ENCODE measurements at places on chromosomes 3 and 15. TPM values are rescaled to one million over a fixed set of nuclear protein-coding genes. Genes with fewer than 3 reads are reported as not detected.
A peak's percentile ranks its signal among the peaks of the same experiment; 100 is the strongest.

DNA sequence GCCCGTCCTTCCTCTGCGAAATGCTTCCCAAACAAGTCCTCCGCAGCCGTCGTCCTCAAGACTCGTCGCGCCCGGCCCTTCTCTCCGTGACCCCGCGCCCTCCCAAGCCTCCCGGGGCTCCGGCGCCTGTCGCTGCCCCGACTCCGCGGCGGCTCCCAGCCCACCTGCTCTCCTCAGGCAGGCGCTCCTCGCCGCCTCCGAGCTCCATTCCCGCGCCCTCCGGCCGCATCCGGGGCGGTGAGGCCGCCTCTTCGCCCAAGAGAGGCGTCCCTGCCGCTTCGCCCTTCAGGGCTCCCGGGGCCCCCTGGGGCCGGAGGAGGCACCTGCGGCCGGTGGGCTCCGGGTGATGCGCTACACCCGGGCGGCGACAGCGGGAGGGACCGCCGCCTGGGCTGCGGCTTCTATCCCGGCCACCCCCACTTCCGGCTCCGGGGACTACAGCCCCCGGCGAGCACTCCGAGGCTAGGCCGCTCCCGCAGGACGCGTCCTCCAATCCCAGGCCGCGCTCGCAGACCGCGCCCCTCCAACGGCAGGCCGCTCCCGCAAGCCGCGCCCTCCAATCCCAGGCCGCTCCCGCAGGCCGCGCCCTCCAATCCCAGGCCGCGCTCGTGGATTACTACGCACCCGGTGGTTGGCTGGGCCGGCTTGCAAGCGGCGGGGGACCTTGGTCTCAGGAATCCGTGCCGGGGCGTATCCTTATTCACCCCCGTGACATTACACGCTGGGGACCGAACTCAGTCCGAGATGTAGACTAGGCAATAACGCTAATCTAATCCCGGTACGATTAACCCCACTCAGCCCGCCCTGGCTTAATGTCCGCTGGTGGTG lies at the start of gene RUBCN:
RUBCN (minus strand) TSS at position 414 of the 828 bp plus-strand sequence; CDS start at position 229, 185 bp downstream.
- peak within 1 kb of the TSS; percentile 87 for H3K4me3 ChIP-seq
- no peaks in the 10 kb centered on the region for H3K36me3 ChIP-seq
- peak; percentile 92 for DNase-seq
- H3K27ac ChIP-seq: peak within 1 kb of the TSS; percentile 94
- no peaks in the 10 kb centered on the region for H3K27me3 ChIP-seq

Gene GABRR3
- not detected for total RNA-seq

- H3K27me3 ChIP-seq: no peaks in the 10 kb centered on the region
- peaks cover 2% of the 10 kb centered on the region for H3K36me3 ChIP-seq
- no peak for DNase-seq
Measured at GRCh38 chr3:98902351-98902740, 851 bp upstream of the DCBLD2 start.

Gene ZNF80
- not detected for total RNA-seq

GRCh38 chr3:188720636-188721035 lies 451.1 kb upstream of the TPRG1 start:
- H3K4me3 ChIP-seq: no peak overlapping the region
- peaks cover 9% of the 10 kb centered on the region for H3K4me1 ChIP-seq
- DNase-seq: no peak
- H3K27ac ChIP-seq: no peak overlapping the region
- no peaks in the 10 kb centered on the region for H3K27me3 ChIP-seq

GRCh38 chr15:100722551-100723314 lies 120.3 kb downstream of the ASB7 start:
- H3K27me3 ChIP-seq: peaks cover 30% of the 10 kb centered on the region
- DNase-seq: no peak
- H3K4me1 ChIP-seq: peaks cover 24% of the 10 kb centered on the region
- no peak overlapping the region for H3K4me3 ChIP-seq

DNA sequence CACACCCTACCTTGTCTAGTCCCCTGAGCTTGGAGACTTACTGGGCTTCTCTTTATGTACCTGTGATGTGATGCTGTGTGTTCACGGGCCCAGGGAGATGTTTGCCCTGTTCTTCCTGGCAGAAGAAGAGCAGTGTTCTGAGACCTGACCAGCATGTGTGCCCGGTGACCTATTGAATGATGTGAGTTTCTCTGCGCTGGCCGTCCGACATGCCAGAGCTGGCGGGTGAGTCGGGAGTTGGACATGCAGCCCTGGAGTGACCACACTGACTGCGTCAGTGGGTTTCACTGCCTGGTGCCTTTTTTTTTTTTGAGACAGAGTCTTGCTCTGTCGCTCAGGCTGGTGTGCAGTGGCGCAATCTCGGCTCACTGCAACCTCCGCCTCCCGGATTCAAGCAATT lies 42.3 kb downstream of the CGNL1 start:
- no peak for DNase-seq
- H3K27me3 ChIP-seq: no peaks in the 10 kb centered on the region
- H3K4me1 ChIP-seq: peaks cover 22% of the 10 kb centered on the region
- no peak overlapping the region for H3K4me3 ChIP-seq
- peaks cover 16% of the 10 kb centered on the region for H3K36me3 ChIP-seq

Gene GOLGA8S
- total RNA-seq: 0.81 TPM

DNA sequence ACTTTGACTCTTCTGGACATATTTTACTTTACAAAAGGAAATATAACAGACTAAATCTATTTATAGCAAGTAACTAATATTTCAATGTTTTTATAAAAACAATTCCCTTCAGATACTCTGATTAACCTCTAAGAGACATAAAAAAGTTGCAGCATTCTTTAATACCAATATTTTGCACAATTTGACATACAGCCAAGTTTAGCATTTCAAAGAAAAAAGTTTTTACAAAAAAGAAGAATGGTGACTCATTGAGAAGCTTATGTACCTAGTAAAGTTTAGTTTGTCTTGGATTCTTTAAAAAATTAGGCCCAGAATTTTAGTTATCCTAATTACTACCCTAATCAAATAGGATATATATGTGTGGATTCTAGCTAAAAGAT lies 17.6 kb downstream of the DAZL start:
- H3K27me3 ChIP-seq: no peaks in the 10 kb centered on the region
- no peak for DNase-seq
- no peak overlapping the region for H3K4me3 ChIP-seq
- H3K27ac ChIP-seq: no peak overlapping the region
- H3K4me1 ChIP-seq: no peaks in the 10 kb centered on the region

DNA sequence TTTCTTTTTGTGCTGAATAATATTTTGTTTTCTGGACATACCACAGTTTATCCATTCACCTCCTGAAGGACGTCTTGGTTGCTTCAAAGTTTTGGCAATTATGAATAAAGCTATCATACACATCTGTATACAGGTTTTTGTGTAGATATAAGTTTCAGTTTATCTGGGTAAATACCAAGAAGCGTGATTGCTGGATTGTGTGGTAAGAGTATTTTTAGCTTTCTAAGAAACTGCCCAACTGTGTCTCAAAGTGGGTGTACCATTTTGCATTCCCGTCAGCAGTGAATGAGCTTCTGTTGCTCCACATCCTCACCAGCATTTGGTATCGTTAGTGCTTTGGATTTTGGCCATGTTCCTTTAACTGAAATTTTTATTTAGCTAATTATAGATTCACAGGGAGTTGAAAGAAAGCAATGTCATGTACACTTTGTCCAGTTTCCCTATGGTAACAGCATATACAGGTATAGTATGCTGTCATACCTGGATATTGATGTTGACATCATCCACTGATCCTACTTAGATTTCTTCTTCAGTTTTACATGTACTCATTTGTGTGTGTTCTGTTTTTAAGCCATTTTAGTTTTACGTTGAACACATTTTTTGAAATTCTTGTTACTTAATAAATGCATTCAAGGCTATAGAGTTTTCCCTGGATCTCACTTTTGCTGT lies 11.9 kb downstream of the ARID3B start:
- H3K4me1 ChIP-seq: peaks cover 8% of the 10 kb centered on the region
- H3K27me3 ChIP-seq: no peaks in the 10 kb centered on the region
- no peak for DNase-seq
- peaks cover 36% of the 10 kb centered on the region for H3K36me3 ChIP-seq
- H3K4me3 ChIP-seq: no peak overlapping the region

- no peak overlapping the region for H3K27ac ChIP-seq
- no peaks in the 10 kb centered on the region for H3K27me3 ChIP-seq
- no peak for DNase-seq
- no peaks in the 10 kb centered on the region for H3K36me3 ChIP-seq
- peaks cover 2% of the 10 kb centered on the region for H3K4me1 ChIP-seq
- no peak overlapping the region for H3K4me3 ChIP-seq
Measured at GRCh38 chr3:180358179-180358578, 243.8 kb upstream of the TTC14 start.

- no peaks in the 10 kb centered on the region for H3K36me3 ChIP-seq
- no peak for DNase-seq
- no peak overlapping the region for H3K4me3 ChIP-seq
- H3K27ac ChIP-seq: no peak overlapping the region
Measured at GRCh38 chr15:78247911-78248310, 13.5 kb upstream of the ACSBG1 start.

DNA sequence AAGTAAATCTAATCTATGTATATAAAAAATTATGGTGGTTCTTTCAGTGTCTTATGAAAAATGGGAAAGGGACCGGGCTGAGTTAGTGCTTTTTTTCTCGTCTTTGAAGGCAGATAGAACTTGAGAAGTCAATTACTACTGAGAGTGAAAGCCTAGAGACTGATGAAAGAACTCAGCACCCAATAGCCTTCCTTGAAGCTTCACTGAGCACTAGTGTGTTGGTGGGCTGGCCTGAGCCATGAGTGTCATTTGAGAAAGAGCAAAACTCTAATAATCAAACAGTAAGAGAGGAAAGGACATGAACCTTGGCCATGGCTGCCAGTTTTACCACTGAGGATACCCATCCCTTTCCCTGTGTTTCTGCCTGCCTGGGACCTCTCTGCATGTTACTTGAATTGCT lies 428.3 kb upstream of the RASGRP1 start:
- DNase-seq: no peak
- no peaks in the 10 kb centered on the region for H3K27me3 ChIP-seq
- H3K4me1 ChIP-seq: peaks cover 6% of the 10 kb centered on the region
- H3K36me3 ChIP-seq: no peaks in the 10 kb centered on the region

Gene TIMP4
- total RNA-seq: not detected

DNA sequence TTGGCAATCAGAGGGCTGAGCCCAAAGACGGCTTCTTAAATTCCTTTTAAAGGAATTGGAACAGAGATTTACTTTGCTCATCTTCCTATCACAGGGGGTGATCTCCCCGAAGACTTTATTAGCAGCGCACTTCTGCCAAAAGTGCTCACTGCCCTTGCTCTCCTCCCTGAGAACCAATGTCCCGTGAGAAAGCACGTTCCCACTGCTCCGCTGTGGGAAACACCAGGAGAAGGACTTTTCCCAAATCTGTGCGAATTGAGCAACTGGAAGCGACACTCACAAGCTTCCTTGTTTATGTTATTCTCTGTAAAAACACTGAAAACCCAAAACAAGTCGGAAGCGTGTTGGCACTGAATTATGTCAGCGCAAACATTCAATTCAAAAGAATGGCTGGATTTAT lies 670.8 kb upstream of the NR2F2 start:
- no peaks in the 10 kb centered on the region for H3K4me1 ChIP-seq
- no peaks in the 10 kb centered on the region for H3K27me3 ChIP-seq
- no peak overlapping the region for H3K4me3 ChIP-seq
- H3K27ac ChIP-seq: peak overlapping the region; percentile 40
- H3K36me3 ChIP-seq: no peaks in the 10 kb centered on the region

DNA sequence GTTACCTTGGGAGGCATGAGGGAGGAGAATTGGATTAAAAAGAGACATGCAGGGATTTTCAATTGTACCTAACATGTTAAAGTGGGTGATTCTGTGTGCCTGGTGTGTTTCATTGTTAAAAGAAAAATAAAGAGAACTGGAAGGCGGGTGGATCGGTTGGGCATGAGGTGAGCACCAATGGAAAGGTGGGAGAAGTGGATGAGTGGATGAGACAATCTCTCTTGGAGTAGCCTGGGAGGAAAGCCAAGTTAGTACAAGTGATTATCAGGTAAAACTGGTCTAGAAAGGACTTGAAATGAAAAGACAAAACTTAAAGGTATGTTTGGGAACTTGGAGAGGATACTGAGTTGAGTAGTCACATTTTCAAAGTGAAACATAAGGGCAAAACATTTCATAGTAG lies 12.1 kb downstream of the VEPH1 start:
- DNase-seq: no peak
- peaks cover 4% of the 10 kb centered on the region for H3K4me1 ChIP-seq
- H3K27ac ChIP-seq: no peak overlapping the region

DNA sequence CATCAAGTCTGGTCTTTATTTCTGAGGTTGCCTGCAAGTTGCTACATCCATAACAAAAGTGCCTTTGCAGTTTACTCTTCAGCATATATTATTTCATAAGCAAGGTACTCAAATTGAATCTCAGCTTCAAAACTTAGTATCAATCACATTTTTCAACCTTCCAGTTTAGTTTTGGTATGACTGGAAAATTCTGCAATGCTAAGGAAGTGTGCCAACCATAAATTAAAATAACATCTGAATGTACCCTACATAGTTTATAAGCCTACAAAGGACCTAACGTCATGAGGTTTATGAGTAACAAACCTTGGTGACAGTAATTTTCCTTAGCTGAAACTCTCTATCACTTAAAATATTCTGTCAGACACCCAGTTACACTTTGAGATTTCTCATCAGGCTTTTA lies 62.8 kb downstream of the THBS1 start:
- H3K4me1 ChIP-seq: peaks cover 13% of the 10 kb centered on the region
- H3K36me3 ChIP-seq: no peaks in the 10 kb centered on the region
- no peak overlapping the region for H3K4me3 ChIP-seq
- no peak for DNase-seq
- H3K27ac ChIP-seq: no peak overlapping the region
- H3K27me3 ChIP-seq: no peaks in the 10 kb centered on the region

Gene CPB1
- not detected for total RNA-seq

DNA sequence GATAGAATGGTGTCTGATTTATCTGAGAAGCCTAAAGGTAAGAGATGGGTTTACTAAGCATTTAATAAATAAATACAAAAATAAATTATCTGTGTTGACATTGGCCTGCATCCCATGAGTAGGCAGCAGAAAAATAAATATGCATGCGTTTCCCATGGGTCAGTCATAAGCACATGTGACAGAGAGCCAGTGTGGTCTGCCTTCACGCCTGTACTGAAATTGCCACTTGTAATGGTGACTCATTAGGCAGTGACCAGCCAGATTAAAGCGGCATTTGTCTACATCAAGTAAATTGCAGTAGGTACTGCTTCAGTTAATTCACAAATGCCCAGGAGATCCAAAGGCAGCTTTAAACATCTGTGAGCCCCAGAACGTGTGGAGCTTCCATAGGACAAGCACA lies 399.6 kb downstream of the NAALADL2 start:
- peaks cover 2% of the 10 kb centered on the region for H3K4me1 ChIP-seq
- H3K27me3 ChIP-seq: no peaks in the 10 kb centered on the region
- no peak overlapping the region for H3K4me3 ChIP-seq
- H3K36me3 ChIP-seq: no peaks in the 10 kb centered on the region

DNA sequence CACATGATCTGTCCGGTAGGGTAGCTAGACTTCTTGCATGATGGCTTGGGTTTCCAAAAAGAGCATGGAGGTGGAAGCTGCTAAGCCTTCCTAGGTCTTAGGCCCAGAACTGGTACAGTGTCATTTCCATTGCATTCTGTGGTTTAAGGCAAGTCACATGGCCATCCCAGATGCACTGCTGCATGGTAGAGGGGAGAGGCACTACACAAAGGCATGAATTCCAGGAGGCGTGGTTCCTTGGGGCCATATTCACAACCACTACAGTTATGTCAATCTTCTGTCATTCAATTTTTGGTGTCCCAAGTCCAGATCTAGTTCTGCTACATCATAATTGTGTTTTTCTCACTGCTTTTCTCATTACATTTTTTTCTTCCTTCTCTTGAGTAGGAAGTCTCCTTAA lies 122.2 kb upstream of the CHRM5 start:
- no peaks in the 10 kb centered on the region for H3K36me3 ChIP-seq
- no peaks in the 10 kb centered on the region for H3K27me3 ChIP-seq
- H3K4me1 ChIP-seq: no peaks in the 10 kb centered on the region
- H3K4me3 ChIP-seq: no peak overlapping the region

Gene CYP1A2
- total RNA-seq: not detected

GRCh38 chr3:58021962-58022361 lies 13.7 kb downstream of the FLNB start:
- no peaks in the 10 kb centered on the region for H3K36me3 ChIP-seq
- H3K4me3 ChIP-seq: no peak overlapping the region
- H3K4me1 ChIP-seq: peaks cover 41% of the 10 kb centered on the region
- H3K27me3 ChIP-seq: no peaks in the 10 kb centered on the region
- no peak for DNase-seq
